Spleen (tissue), 13 donors: ENCODE measurements at places on chromosomes 7 and 10. TPM values are rescaled to one million over a fixed set of nuclear protein-coding genes. Genes with fewer than 3 reads are reported as not detected.

BEND7 gene
- total RNA-seq = 20.2 TPM

ADAMTS14 gene
- 0.57 TPM for total RNA-seq

UPK3B gene
- total RNA-seq = 2.9 TPM

PTPN20 gene
- 4.1 TPM for total RNA-seq

ACTL6B gene
- total RNA-seq = not detected

NYAP1 gene
- total RNA-seq = not detected

CNOT4 gene
- 28.6 TPM for total RNA-seq

GTPBP10 gene
- 22.4 TPM for total RNA-seq

CNPY1 gene
- total RNA-seq = not detected

ANKRD30A gene
- not detected for total RNA-seq

DNA sequence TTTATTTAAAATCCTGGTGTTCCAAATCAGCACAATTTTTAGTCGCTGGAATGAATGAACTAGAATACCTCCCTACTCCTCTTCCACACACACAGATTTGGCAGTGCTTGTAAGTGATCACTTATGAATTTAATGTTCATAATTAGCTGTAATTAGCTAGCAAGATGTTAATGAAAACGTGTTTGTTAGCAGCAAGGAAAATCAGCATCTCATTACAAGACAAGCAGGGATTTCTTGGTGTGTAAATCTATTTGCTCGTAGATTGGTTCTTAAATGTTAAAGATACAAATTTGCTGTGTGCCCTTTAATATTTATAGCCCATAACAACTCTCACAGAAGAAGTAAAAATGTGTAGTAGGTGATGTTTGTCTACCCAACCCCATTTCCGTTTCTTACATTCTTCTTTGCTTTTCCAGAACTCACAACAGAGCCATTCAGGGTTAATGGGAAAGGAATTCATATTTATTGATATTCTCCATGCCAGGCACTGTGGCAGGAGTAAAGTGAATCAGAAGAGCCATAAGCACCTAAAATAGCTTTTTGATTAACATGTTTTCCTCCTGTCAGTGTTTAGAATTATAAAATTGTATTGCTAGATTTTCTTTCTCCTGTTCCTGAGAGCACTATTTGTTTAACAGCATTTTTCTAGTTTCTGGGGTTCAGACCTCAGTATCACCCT, 49.6 kb downstream of the SEMA3C start:
- H3K4me1 ChIP-seq = no peaks in the 10 kb centered on the region
- DNase-seq = no peak
- H3K27me3 ChIP-seq = no peaks in the 10 kb centered on the region
- H3K4me3 ChIP-seq = no peak overlapping the region

GRCh38 chr7:51613911-51614357, 297.3 kb upstream of the COBL start:
- H3K27me3 ChIP-seq = no peaks in the 10 kb centered on the region

DNA sequence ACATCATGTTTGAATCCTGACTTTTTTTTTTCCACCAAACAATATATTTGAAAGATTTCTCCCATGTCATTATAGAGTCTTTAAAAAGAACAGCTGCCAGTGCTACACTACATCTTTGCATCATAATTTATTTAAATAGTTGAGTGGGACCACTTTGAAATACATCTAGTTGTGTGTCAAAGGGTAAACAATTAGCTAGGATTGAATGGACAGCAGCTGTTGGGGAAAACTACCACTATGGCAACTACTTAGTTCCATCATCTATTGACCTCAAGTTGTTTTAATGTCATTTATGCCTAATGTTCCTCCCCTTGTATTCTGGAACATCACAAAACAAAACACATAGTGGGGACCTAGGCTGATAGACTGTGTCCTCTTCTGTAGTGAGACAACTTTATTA, 985.1 kb downstream of the SORCS1 start:
- DNase-seq = no peak
- no peak overlapping the region for H3K27ac ChIP-seq
- H3K36me3 ChIP-seq = no peaks in the 10 kb centered on the region
- no peaks in the 10 kb centered on the region for H3K4me1 ChIP-seq

DNA sequence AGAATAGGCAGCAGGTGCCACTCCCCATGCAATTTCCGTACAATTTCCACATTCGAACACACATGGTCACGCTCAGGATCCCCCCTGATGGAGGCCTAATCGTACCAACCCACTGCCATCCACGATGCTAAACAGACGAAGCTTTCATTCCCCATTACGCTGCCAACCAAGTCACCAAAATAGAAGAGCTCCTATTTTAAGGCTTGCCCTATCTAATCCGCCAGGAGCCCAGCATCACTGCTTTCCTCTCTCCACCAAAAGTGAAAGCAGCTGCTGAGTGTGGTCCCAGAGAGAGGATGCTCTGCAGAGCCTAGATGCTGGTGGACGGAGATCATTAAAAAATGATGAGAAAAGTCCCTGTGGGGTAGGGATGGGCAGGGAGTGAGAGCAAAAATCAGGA, 43.3 kb downstream of the HSPA12A start:
- DNase-seq = no peak
- H3K4me3 ChIP-seq = no peak overlapping the region
- no peak overlapping the region for H3K27ac ChIP-seq
- no peaks in the 10 kb centered on the region for H3K36me3 ChIP-seq

DNA sequence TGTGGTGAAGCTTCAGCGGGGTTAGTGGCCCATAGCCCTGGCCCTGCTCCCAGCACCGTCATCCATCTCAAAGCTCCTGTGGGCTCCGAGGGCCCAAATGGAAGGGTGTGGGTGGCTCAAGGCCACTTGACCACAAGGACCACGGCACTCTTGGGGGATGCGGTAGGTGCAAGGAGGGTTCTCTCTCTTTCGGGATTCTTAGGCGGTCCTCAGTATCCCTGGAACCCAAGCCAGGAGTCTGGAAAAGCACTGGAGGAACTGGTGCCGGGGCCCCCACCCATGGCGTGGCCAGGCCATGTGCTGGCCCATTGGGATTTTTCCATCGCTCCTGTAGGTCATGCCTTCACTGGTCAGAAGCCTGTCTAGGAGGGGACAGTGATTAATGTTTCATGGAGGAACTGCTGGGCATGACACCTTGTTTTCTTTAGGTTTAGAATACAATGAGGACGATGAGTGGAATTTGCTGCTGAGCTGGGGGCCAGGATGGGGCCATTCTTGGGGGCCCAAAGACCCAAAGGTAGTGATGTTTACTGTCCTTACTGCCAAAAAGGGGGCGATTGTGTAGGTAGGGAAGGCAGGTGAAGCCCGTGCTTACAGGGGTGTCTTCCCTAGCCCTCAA, 16.7 kb downstream of the AQP1 start:
- H3K27ac ChIP-seq = no peak overlapping the region
- H3K36me3 ChIP-seq = no peaks in the 10 kb centered on the region
- peak; percentile 58 for DNase-seq
- H3K4me3 ChIP-seq = no peak overlapping the region
- H3K4me1 ChIP-seq = no peaks in the 10 kb centered on the region

GRCh38 chr10:99430116-99430450, 341 bp downstream of the GOT1 start:
- no peak for DNase-seq
- peak overlapping the region; percentile 92 for H3K27ac ChIP-seq
- peaks cover 4% of the 10 kb centered on the region for H3K36me3 ChIP-seq

DNA sequence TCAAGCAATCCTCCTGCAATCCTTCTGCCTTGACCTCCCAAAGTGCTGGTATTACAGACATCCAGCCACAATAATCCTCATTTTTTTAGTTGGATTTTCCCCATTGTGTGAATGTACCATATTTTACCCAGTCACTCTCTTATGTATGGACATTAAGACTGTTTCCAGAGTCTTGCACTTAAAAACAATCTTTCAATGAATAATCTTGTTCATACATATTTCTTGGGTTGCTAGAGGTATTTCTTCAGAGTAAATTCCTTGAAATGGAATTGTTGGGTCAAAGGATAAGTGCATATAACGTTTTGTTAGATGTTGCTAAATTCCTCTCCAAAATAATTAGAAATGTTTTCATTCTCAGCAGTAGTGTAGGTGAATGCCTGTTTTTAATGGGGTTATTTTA, 283.1 kb upstream of the KAT6B start:
- H3K27ac ChIP-seq = no peak overlapping the region
- no peaks in the 10 kb centered on the region for H3K36me3 ChIP-seq
- no peaks in the 10 kb centered on the region for H3K4me1 ChIP-seq
- H3K4me3 ChIP-seq = no peak overlapping the region
- no peaks in the 10 kb centered on the region for H3K27me3 ChIP-seq
- no peak for DNase-seq

- no peaks in the 10 kb centered on the region for H3K36me3 ChIP-seq
- peaks cover 50% of the 10 kb centered on the region for H3K4me1 ChIP-seq
- no peak for DNase-seq
- H3K27me3 ChIP-seq = no peaks in the 10 kb centered on the region
- peak overlapping the region; percentile 76 for H3K27ac ChIP-seq
These were observed 46.0 kb downstream of the ZNRF2 start for GRCh38 chr7:30330134-30331111.

GRCh38 chr10:46273506-46274477, 13.0 kb upstream of the ANTXRL start:
- peak; percentile 57 for DNase-seq
- no peaks in the 10 kb centered on the region for H3K36me3 ChIP-seq
- H3K27ac ChIP-seq = peak overlapping the region; percentile 22
- no peak overlapping the region for H3K4me3 ChIP-seq
- H3K4me1 ChIP-seq = peaks cover 43% of the 10 kb centered on the region

DNA sequence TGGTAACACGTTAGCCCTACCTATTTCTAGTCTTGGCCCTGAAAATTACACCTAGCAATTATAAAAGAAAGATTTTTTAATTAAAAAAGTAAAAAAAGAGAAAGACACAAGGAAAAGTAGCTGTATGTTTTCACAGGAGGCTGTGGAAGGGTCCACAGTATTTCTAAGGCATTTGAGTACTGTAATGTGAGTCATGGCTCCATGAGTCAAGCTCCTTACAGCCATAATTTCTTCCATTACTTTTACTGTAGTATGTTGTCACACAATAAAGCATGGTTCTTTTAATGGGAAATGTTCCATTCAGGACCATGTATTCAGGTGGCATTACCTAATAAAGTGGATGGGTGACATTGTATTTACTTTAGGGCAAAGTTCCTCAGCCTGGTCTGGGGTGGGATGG, 113.4 kb downstream of the GPR37 start:
- no peaks in the 10 kb centered on the region for H3K27me3 ChIP-seq
- no peaks in the 10 kb centered on the region for H3K36me3 ChIP-seq
- H3K4me3 ChIP-seq = no peak overlapping the region
- H3K27ac ChIP-seq = no peak overlapping the region
- DNase-seq = no peak
- no peaks in the 10 kb centered on the region for H3K4me1 ChIP-seq

DNA sequence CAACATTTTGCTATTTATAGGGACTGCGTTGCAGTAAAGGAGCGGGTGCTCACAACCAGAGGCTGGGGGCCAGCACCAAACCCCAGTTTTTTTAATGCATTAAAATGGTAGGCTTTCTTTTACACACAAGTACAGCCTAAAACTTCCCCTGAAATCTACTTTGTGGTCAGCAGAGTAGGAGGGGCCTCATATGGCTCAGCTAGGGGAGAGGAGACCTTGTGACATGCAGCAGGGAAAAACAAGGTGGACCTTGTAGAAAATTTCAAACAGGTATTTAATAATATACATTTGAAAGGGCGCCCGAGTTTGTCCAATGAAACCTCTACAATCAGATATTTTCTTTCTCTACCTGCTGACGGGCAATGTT, 1.4 kb downstream of the CCDC136 start:
- no peaks in the 10 kb centered on the region for H3K27me3 ChIP-seq
- DNase-seq = no peak
- peaks cover 32% of the 10 kb centered on the region for H3K4me1 ChIP-seq
- H3K4me3 ChIP-seq = no peak overlapping the region
- no peaks in the 10 kb centered on the region for H3K36me3 ChIP-seq

GRCh38 chr7:115183431-115184057, 261.6 kb downstream of the MDFIC start:
- H3K27me3 ChIP-seq = no peaks in the 10 kb centered on the region
- H3K27ac ChIP-seq = no peak overlapping the region
- no peak overlapping the region for H3K4me3 ChIP-seq
- DNase-seq = no peak
- peaks cover 10% of the 10 kb centered on the region for H3K4me1 ChIP-seq
- no peaks in the 10 kb centered on the region for H3K36me3 ChIP-seq

GRCh38 chr10:14487488-14487883, 156.8 kb upstream of the FRMD4A start:
- no peak for DNase-seq
- no peak overlapping the region for H3K4me3 ChIP-seq
- no peak overlapping the region for H3K27ac ChIP-seq
- no peaks in the 10 kb centered on the region for H3K36me3 ChIP-seq
- peaks cover 3% of the 10 kb centered on the region for H3K4me1 ChIP-seq

- peaks cover 9% of the 10 kb centered on the region for H3K36me3 ChIP-seq
- H3K4me1 ChIP-seq = peaks cover 3% of the 10 kb centered on the region
- no peak overlapping the region for H3K4me3 ChIP-seq
- H3K27me3 ChIP-seq = no peaks in the 10 kb centered on the region
- H3K27ac ChIP-seq = no peak overlapping the region
These were observed 28.5 kb upstream of the FRAT2 start for GRCh38 chr10:97363071-97363470.

DNA sequence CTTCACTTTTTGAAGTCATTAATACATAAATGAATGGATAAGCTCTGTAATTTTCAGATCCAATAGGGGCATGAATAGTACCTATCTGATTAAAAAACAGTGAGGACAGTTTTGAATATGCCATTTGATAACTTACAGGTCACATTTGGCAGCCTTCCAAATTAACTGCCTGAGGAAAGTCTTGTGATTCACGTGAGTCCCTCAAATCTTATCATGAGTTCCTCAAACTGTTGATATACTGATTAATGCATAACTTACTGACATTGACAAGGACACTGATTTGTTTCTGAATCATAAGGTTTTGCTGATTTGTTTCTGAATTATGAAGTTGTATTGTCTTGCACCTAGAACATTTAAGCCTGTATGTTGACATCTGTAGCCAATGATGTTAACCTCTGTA, 55.1 kb downstream of the ANKMY2 start:
- no peak overlapping the region for H3K27ac ChIP-seq
- H3K4me3 ChIP-seq = no peak overlapping the region
- no peaks in the 10 kb centered on the region for H3K27me3 ChIP-seq
- no peak for DNase-seq
- no peaks in the 10 kb centered on the region for H3K36me3 ChIP-seq

DNA sequence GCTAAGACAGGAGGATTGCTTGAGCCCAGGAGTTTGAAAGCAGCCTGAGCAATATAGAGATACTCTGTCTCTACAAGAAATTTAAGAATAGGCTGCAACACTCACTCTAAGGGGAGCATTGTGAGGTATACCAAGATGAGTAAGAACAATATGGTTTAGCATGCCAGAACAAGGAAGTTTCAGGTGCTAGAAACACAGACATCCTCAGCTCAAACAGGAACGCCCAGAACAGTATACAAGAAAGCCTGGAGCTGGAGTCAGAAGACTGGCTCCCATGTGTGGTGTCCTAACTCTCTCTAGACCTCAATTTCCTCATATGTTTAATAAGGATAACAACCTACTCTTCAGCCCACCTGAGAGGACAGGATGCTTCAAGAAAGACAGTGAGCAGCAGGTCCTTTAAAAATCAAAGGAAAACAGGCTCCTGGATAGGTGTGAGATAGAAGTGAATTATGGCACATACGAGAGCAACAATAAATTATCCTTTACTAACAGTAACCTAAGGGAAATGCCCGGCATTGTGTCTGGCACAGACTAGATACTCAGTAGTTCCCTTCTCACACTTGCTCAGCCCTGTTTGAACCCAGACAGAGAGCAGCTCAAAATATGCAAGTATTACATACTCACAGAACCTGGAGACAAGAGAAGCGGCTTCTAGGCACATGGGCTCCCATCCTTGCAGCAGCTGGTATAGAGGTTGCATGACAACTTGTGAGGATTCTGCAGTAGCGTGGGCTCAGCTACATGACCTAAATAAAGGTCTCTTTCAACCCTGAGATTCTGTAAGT, 45.4 kb downstream of the KAT6B start:
- no peaks in the 10 kb centered on the region for H3K36me3 ChIP-seq
- H3K27me3 ChIP-seq = no peaks in the 10 kb centered on the region
- H3K27ac ChIP-seq = no peak overlapping the region
- peaks cover 30% of the 10 kb centered on the region for H3K4me1 ChIP-seq
- DNase-seq = no peak
- H3K4me3 ChIP-seq = no peak overlapping the region
